ENCODE measurements at places on chromosomes 5 and 9. TPM values are rescaled to one million over a fixed set of nuclear protein-coding genes. Genes with fewer than 3 reads are reported as not detected.

Gene CARD6
- 0.19 TPM for polyA plus RNA-seq

Gene RIOK2
- polyA plus RNA-seq: 5.4 TPM

Gene BNC2
- 16.0 TPM for polyA plus RNA-seq

Gene PTPRD
- polyA plus RNA-seq: 19.8 TPM

Gene FRMPD1
- 0.25 TPM for polyA plus RNA-seq

Gene SOHLH1
- polyA plus RNA-seq: 0.05 TPM
